ENCODE measurements at places on chromosomes 6 and 20.

DNA sequence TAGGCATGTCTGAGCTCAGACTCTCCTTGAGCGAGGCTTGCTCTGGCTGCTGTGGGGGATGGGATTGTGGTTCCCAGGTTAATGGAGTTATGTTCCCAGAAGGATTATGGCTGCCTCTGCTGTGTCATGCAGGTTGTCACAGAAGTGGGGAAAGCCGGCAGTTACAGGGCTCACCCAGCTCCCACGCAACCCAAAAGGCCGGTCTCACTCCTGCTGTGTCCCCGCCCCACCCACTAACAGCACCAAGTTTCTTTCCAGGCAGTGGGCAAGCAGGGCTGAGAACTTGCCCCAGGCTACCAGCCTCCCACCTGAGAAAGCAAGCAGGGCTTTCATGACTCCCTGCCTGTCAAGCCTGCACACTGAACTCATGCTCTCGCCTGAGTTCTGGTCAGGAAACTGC is 750.5 kb downstream of the FRK start:
- no peak for DNase-seq

- DNase-seq, result no peak
Measured at GRCh38 chr20:10777710-10778109, 103.9 kb upstream of the JAG1 start.

DNA sequence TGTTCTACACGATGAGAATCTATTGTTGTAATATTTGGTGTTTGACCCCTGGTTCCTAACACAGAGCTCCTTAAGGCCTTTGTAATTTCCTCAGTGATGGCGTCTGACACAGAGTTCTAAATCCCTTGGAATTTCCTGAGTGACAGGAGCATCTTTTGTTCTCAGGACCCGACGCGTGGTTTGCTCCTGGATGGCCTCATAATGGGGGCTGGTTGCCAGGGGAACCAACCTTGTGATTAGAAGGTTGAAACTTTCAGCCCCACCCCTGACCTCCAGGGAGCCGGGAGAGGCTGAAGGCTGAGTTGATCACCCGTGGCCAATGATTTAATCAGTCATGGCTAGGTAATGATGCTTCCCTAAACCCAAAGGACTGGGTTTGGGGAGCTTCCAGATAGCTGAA is 20.5 kb upstream of the ZNF133 start:
- no peak for DNase-seq

- no peak for DNase-seq
Measured at GRCh38 chr6:2563635-2564034, 187.1 kb downstream of the MYLK4 start.

DNA sequence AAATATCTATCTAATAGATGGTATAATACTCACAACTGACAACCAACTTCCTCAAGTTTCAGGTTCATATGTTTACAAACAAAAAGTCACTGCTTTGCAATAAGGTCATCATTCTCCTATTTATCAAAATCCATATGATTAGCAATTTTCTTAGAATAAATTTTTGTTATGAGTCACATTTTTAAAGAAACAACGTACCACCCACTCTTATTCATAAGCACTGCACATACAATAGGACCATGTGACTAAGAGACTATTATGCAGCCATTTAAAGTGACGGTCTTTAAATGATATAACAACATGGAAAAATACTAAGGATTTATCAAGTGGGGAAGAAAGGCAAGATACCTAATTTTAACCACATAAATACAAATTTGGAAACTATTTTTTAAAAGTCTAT is 40.0 kb downstream of the REPS1 start:
- no peak for DNase-seq

GRCh38 chr6:85357651-85358050 is 92.2 kb upstream of the NT5E start:
- DNase-seq, result no peak

DNA sequence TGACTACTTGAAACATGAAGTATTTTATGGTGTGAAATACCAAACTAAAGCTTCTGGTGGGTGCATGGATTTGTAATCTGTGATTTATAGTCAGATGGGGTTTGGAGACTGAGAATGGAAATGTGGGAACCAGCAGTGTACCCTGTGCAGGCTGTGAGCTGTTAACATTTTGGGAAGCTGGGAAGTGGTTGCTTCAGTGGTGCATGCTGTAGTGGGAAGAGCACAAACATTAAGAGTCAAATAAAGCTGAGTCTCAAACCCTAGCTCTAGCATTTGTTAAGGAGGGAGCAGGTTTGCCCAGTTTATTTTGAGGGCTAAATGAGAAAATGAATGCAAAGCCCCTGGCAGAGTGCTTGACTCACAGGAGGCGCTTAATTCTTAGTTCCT is 235.7 kb downstream of the ZFAND3 start:
- no peak for DNase-seq

GRCh38 chr6:75124983-75125382 is 80.9 kb downstream of the COL12A1 start:
- no peak for DNase-seq

DNA sequence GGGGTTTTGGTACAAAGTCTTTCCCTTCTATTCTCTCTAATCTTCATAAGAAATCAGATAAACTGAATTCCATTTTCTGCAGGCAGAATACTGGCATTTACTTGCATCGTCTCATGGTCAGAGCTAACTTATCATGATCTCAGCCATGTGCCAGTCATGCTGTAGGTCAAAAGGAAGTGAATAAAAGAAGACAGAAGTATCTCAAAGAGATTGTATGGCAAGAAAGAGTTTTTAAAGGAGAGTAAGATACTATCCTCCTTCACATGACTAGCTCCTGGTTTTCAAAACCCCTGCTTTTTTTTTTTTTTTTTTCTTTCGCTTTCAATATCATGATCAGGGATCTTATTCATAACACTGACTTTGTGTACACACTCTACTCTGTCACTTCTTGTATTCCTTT is 398.3 kb downstream of the C6orf118 start:
- DNase-seq, result no peak

DNA sequence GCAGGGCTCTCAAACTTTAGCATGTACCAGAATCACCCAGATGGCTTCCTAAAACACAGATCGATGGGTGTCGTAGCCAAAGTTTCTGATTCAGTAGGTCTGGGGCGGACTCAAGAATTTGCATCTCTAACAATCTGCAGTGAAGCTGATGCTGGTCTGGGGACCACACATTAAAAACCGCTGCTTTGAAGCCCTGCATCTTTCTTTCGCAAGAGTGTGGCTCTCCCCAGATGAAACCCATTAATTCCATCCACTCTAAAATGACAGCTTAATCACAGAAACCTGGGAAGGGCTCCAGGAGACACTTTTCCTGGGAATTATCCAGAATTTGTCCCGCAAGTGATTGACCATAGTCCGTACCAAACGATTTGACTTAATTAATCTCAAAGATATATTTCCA is 319.8 kb upstream of the PLCB4 start:
- no peak for DNase-seq

DNA sequence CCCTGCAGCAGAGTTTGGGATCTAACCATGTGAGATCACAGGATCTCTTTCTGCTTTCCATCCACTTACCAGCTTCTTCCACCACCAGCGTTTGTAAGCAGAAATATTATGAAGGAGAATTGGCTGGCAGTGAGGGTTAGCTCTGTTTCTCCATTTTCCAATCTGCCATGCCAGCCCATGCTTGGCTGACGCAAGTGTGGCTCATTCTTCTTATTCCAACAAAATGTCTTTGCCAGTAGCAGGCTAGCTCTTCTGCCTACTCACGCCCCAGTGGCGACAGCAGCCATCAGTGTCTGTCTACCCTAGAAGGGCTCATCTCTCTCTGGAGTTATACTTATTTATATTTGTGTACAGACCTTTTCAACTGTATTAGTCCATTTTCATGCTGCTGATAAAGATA is 286.2 kb downstream of the FARS2 start:
- no peak for DNase-seq

GRCh38 chr6:129100164-129100563 is 217.2 kb downstream of the LAMA2 start:
- no peak for DNase-seq

DNA sequence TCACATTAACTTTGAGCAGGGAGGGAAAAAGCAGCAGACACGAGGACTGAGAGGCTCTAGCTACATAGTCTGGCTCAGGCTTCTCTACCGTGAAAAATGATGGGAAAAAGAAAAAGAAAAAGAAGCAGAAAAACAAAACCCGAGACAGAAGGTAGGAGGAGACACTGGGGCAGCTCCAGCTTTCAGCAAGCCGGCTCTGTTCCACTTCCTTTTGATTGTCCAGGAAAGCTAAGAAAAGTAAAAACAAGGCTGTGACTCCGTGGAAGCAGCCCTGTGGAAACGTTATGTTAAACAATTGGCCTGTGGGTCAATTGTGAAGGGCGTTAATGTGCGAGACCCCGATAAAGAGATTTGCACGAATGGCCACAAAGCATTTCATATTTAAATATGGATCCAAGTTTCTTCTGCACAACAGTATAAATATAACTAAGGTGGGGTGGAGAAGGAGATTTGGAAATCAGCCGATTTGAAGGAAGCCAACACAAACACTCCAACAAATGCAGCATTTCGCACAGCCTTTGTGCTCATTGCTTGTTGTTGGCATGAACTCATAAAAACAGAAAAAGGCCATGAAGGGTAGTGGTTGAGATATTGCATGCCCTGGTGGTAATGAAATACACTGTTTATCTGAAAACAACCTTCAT is 236.9 kb upstream of the JAG1 start:
- DNase-seq, result no peak
